Epithelial cell of esophagus (primary cell): ENCODE measurements at places on chromosomes 16 and 17.
A peak's percentile ranks its signal among the peaks of the same experiment; 100 is the strongest.

- no peak for DNase-seq
Measured at GRCh38 chr16:53636978-53637377, 66.7 kb downstream of the RPGRIP1L start.

- DNase-seq, result no peak
Measured at GRCh38 chr16:35414563-35414962, 1955.2 kb downstream of the TP53TG3F start.

- DNase-seq, result no peak
Measured at GRCh38 chr17:68792042-68792685, 163.0 kb downstream of the ABCA8 start.

DNA sequence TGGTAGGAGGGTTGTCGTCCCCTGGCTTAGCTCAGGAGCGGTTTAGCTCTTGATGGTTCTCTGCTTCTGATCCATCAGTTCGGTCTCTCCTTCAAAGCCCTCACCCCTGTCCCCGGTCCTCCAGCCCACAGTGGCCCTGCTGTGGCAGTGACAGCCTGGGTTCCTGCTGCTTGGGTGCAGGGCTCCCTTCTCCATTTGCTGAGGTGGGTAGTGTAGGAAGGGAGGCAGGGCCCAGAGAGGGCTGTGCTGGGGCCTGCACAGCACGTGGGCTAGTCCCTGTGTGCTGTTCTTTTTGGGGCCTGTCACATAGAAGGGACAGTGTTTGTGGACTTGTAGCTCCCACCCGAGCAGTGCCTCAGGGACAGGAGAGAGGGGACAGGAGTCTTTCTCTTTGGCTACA is 18.3 kb downstream of the TMEM94 start:
- DNase-seq, result no peak

DNA sequence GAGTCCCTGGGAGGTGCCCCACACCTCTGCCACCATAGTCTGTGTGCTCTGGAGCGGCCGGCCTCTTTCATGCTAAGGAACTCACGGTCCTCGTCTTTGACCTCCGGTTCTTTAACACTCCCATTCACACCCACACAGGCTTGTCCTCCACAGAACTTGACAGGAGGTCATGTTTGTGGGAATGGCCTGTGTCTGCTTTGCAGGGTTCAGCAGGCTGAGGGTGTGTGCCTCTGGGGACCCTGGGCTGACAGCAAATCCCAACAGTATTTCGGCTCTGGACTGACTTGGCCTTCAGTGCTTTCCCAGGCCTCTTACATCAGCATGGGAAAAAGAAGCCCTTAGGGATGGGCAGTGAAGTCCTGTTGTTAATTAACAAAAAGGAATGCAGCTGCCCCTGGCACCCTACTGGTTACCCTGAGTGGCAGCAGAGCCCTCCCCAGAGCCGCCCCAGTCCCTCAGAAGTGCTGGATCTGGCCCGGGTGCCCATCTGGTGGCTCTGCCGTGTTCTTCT is 35.4 kb upstream of the ADORA2B start:
- no peak for DNase-seq

DNA sequence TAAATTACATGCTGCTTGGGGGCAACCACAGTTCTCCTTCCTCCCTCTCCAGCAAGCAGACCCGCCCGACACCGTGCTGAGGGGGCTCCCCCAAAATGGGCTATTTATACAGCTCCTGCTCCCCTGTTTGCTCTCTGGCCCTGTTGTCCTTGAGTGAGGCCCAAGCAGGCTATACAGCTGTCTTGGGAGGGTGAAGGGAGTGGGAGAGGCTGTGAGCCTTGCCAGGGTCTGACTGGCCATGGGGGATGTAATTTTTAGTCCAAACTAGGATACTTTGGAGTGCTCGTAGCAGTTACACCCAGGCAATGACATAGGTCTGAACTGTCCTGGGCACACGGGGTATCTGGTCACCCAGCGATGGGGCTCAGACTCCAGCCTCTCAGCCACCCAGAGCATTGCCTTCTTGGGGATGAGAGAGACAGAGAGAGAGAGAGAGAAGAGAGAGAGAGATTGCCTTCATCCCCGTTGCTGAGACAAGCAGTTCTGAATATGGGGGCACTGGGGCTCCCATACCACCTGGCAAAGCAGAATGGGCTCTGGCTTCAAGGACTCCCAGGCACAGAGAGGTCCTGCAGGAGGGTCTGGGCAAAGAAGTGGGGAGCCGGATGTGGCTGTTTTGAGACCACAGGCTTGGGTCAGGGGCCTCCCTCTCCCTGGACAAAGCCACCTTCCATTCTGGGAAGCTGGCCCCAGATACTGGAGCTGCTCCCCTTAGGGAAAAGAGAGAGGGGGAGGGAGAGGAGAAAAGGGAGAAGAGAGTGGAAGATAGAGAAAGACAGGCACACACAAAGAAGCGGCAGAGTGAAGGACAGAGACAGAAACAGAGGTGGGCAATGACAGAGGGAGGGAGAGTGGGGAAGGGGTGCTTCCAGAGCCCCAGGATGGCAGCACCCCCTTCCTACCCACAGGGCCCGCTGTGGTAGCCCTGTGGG is 10.7 kb upstream of the TMEM92 start:
- DNase-seq, result no peak

DNA sequence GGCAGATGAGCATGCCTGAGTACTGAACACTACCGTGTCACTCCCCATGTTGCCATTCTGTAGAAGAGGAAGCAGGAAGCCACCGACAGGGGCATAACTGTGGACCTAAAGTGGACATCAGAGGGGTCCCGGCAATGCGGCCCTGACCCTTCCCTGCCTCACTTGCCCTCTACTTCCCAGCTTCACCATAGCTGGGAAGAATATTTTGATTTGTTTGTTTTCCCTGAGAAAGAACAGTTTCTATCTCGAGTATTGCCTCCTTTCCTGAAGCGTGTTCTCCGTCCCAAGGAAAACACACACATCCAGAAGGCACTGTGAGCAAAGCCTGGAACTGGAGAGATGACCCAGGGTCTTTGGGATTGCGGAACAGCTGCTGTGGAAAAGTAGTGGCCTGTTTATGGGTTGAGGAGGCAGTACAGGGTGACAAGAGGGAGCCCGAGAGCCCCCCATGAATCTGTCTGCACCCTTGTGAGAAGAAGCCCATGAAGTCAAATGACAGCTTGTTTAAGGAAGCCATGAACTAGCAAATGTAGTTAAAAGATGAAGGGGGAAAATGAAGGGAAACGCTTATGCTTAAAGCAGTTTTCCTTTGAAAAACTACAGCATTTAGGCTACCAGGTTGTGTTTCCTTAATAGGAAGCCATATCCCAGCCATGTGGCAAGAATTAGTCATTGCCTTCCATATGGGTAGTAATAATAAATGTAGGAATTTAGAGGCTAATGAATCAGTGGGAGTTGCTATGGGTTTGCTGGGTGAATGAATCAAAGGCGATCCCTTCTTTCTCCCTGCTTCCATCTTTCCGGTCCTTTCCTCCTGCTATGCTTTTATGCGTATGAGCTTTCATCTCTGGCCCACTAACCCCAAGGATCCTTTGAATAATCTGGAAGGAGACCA is 90.0 kb upstream of the TBX2 start:
- DNase-seq, result peak; percentile 72

DNA sequence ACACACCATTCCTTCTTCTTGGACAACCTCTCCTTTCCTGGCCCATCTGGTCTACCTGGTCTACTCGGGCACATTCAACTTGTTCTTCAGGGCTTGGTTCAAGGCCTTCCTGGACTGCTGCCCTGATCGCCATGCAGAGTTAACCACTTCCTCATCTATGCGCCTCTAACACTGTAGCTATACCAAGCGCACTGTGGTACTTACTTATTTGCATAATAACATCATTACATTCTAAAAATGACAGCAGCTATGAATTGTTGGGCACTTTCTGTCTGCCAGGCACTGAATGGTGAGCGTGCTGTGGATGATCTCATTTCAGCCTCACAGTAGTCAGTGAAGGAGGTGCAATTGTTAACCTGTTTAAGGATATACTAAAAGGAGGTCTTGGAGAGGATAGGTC is 66.9 kb upstream of the SDK2 start:
- no peak for DNase-seq

GRCh38 chr17:4806777-4807604 is at the start of gene PLD2:
Gene PLD2, plus strand, starts transcription at chr17:4807152. Its CDS starts 621 bp downstream, at chr17:4807773.
- DNase-seq, result peak; percentile 88

DNA sequence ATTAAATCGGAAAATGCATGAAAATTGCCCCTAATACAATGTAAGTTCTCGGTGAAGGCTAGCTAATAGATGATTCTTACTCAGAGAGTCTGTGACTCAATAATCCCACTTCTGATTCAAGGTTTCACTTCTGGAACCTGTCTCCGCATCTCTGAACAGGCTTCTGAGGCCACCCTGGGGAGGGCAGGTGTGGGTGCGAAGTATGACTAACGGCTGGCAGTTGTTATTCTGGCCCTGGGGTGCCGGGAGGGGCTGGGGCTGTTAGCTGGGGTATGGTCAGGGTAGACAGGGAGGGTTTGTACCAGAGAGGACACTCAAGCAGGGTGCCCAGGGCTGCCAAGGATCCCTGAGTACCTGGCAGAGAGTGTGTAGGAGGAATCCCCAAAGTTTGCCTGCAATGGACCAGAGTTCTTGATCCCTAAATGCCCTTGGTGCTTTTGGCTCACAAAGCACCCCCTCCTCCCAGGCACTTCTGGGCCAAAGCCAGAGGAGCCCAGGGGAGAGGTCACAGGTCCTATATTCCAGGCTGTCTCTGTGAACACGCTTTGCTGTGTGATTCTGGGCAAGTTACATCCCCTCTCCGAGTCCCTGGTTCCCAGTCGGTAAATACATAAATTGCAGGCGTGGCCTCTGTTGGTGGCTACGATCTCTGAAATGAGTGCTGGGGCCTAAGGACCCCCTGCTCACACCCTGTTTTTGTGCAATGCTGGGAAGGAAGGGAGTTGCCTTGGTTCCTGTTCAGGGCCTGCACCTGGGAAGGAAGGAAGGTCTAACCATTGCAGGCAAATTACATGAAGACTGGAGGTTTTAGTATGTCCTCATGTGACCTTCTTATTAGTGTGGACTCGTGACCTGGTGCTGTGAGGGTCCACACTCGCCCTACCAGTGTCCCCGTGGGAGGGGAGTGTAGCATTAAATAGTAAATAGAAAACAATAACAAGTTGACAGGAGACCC is 49.9 kb upstream of the CPNE2 start:
- peak; percentile 92 for DNase-seq

DNA sequence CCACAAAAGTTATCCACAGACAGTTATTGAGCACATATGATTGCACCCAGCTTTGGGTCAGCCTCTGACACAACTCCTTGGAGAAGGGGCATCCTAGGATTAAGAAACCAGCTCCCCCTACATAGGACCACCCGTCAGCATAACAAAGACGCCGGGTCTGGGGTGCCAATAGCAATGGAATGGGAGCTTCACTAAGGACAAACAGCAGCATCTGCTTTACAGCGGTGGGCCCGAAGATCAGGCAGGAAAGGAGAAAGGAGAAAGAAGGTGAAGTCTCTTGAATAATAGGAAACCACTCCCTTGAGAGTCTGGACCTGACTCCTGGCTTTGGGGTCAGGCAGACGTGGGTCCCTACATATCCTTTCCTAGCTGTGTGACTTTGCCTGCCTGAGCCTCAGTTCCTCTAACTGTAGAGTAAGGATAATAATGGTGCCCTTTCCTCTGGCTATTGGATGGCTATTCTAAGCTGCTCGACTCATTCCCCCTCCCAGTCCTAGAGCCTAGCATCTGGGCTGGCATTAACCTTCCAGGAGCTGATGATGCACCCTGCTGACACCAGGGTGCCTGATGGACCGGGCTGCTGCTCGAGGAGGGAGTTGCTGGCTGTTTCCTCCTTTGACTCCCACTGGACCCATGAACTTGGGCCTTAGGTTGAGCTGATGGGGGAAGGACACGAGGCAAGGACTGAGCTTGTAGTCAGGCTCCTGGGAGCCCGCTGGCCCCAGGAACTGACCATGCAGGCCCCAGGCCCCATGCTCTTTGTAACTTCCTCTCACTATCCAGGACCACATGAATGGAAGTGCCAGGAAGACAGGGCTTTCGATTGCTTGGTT is 94.2 kb downstream of the C16orf78 start:
- no peak for DNase-seq

GRCh38 chr17:50310455-50311111 is 35.3 kb upstream of the XYLT2 start:
- DNase-seq, result no peak
